ENCODE measurements at places on chromosomes 13 and 19. TPM values are rescaled to one million over a fixed set of nuclear protein-coding genes. Genes with fewer than 3 reads are reported as not detected.
A peak's percentile ranks its signal among the peaks of the same experiment; 100 is the strongest.

GRCh38 chr13:112895521-112896465 is 73.2 kb upstream of the MCF2L start:
- H3K4me3 ChIP-seq = no peak overlapping the region
- no peak for DNase-seq
- peaks cover 42% of the 10 kb centered on the region for H3K4me1 ChIP-seq

GRCh38 chr13:80339912-80340650 is 845 bp downstream of the SPRY2 start:
- H3K36me3 ChIP-seq = peaks cover 11% of the 10 kb centered on the region
- H3K27me3 ChIP-seq = peaks cover 2% of the 10 kb centered on the region
- H3K4me1 ChIP-seq = peaks cover 14% of the 10 kb centered on the region
- peak overlapping the region; percentile 93 for H3K4me3 ChIP-seq
- DNase-seq = peak; percentile 55

Gene GRIN2D
- total RNA-seq = 2.6 TPM

Gene ZNF560
- 0.79 TPM for total RNA-seq

Gene LENG9
- 1.2 TPM for total RNA-seq

DNA sequence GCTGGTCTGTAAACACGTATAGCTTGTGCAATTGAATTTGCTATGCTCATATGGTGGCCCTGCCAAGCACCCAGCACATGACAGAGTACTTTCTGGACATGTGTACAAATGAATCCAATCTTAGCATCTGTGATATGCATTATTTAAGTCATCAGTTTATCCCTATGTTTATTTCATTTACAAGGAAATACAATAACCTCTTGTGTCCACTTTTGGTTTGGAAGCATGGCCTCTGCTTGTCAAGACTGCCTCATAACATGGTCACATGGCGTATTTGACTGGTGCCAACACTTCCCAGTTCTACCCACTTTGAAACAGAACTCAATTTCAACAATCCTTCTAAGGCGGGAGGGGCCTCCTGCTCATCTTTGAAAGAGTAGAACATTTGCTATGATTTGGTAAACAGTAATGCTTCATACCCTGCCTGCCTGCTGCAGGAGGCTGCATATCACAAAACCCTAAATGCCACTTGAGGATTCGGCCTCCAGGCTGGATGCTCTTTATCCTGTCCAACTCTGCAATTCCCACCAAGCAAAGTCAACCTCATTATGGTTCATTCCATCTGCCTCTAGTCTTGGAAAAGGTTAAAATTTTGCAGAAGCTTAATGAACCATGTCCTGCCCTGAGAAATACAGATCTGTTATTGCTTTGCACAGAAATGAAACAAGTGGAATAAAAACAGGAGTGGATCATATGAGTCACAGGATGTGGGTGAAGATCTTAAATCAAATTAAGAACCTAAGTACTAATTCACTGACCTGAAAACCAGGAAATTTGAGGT is 151.3 kb downstream of the CYSLTR2 start:
- H3K27ac ChIP-seq = no peak overlapping the region
- H3K4me3 ChIP-seq = no peak overlapping the region
- H3K36me3 ChIP-seq = no peaks in the 10 kb centered on the region

Gene RASIP1
- total RNA-seq = 11.9 TPM

Gene SLC25A42
- total RNA-seq = 7.6 TPM

Gene ZNF320
- 28.8 TPM for total RNA-seq

- H3K27me3 ChIP-seq = no peaks in the 10 kb centered on the region
- peaks cover 61% of the 10 kb centered on the region for H3K36me3 ChIP-seq
- DNase-seq = no peak
- no peak overlapping the region for H3K4me3 ChIP-seq
These were observed 43.6 kb downstream of the ANKRD27 start for GRCh38 chr19:32631381-32631780.

DNA sequence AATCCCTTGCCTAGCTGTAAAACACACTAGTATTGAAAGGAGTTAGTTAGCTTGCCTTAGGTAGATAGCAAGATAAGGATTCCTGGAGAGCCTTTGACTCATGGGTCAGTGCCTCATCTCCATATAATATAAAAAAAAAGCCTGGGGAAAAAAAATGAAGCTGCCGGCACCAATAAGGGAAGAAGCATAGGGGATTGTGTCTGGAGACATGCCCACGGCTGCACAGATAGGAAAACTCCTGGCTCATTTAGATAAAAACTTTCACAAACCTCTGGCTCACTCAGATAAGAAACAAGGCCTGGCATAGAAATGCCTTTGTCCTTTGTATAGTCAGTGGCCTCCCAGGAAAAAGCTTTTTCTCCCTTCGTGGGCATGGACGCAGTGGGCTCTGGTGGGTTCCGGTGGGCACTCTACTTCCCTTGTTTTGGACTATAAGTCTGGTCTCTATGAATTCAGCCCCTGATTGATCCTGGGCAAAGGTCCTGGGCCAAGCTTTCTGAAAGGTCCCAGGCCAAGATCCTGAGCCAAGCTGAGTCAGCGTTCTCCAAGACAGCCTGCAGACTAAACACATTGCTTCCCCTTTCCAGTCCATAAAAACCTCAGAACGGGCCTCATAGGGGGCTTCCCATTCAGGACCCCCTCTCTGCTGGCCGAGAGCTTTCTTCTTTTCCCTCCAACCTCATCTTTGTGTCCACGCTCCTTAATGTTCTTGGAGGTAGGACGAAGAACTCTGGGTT is 4.9 kb upstream of the OR7A17 start:
- peaks cover 2% of the 10 kb centered on the region for H3K27me3 ChIP-seq
- no peak overlapping the region for H3K4me3 ChIP-seq
- no peaks in the 10 kb centered on the region for H3K36me3 ChIP-seq
- no peak for DNase-seq

Gene PLK5
- 0.66 TPM for total RNA-seq

Gene PSPN
- total RNA-seq = 1.1 TPM

- no peaks in the 10 kb centered on the region for H3K27me3 ChIP-seq
- DNase-seq = no peak
- H3K27ac ChIP-seq = no peak overlapping the region
- H3K4me3 ChIP-seq = no peak overlapping the region
These were observed 385.6 kb downstream of the IRS2 start for GRCh38 chr13:109400624-109401257.

Gene LRRC8E
- 0.40 TPM for total RNA-seq

Gene KHSRP
- total RNA-seq = 95.4 TPM

Gene ZNF285
- 14.8 TPM for total RNA-seq

GRCh38 chr19:50490411-50490811 is 13.8 kb upstream of the GARIN5A start:
- H3K4me3 ChIP-seq = no peak overlapping the region
- H3K36me3 ChIP-seq = peaks cover 7% of the 10 kb centered on the region
- DNase-seq = no peak
- H3K27ac ChIP-seq = no peak overlapping the region
- H3K27me3 ChIP-seq = peaks cover 34% of the 10 kb centered on the region

DNA sequence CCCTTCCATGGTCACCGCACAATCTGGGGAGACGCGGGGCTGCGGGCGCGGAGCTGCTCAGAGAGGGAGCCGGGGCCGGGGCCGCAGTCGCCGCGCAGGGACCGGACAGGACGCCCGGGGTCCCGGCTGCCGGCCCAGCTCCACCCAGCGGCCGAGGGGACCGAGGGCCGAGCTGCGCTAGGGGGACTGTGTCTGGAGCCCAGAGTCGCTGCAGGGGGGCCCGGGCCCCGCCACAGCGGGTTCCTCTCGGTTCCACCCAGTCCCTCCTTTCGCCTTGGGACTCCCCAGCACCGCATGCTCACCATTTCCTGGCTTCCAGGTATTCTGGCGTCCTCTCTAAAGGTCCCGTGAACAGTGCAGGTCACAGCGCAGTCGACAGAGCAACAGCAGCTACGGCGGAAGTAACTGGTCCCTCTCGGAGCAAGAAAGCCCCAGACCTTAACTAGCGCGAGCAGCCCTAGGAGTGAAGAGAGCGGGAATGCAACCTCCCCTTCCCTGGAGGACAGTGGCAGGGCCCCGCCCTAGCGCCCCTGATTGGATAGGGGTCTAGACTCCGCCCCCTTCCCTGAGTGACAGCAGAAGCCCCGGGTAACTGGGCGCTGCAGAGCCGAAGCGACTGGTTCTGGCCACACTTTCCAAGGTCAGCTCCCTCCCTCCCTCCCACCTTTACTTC is at the start of gene ZNF878:
Gene ZNF878, minus strand, starts transcription at position 465 of the 673 bp plus-strand sequence. Its CDS starts 160 bp downstream, at position 305.
- H3K27ac ChIP-seq = peak within 1 kb of the TSS; percentile 90
- H3K4me1 ChIP-seq = peaks cover 17% of the 10 kb centered on the region
- DNase-seq = peak; percentile 86
- peak within 1 kb of the TSS; percentile 70 for H3K4me3 ChIP-seq

Gene KLK1
- 0.50 TPM for total RNA-seq

- H3K27me3 ChIP-seq = no peaks in the 10 kb centered on the region
- DNase-seq = no peak
- no peak overlapping the region for H3K4me3 ChIP-seq
- H3K36me3 ChIP-seq = no peaks in the 10 kb centered on the region
These were observed 5.4 kb upstream of the ZNF98 start for GRCh38 chr19:22427547-22427946.

DNA sequence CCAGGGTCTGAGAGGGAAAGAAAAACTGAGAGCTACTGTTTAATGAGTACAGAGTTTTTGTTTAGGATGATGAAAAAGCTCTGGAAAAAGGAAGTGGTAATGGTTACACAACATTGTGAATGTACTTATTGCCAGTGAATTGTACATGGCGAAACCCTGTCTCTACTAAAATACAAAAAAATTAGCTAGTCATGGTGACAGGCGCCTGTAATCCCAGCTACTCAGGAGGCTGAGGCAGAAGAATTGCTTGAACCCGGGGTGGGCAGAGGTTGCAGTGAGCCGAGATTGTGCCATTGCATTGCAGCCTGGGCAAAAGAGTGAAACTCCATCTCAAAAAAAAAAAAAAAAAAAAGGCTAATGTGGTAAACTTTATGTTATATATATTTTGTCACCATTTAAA is 96.3 kb downstream of the VWA8 start:
- H3K27me3 ChIP-seq = no peaks in the 10 kb centered on the region
- H3K4me3 ChIP-seq = no peak overlapping the region
- H3K27ac ChIP-seq = no peak overlapping the region
- no peak for DNase-seq
- H3K36me3 ChIP-seq = peaks cover 3% of the 10 kb centered on the region
- H3K4me1 ChIP-seq = no peaks in the 10 kb centered on the region

GRCh38 chr19:32945260-32945659 is 26.5 kb downstream of the CEP89 start:
- no peaks in the 10 kb centered on the region for H3K27me3 ChIP-seq
- H3K36me3 ChIP-seq = peaks cover 72% of the 10 kb centered on the region
- H3K4me1 ChIP-seq = no peaks in the 10 kb centered on the region
- no peak for DNase-seq
- H3K27ac ChIP-seq = no peak overlapping the region

DNA sequence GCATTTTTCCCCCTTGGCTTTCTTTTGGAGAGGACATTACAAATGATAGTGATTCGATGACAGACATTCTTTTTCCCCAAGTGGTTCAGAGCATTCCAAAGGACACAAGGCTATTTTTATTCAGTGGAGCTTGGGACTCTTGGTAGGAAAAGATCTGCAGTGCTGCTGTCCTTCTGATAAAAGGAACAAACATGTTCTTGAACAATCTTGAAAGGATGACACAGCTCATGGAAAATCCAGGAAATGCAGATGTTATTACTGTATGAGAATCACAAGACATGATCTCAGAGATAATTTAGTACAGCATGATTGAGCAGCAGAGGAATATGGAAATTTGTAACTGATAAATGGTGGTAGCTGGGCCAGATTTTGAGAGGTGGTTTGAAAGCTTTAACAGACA is 96.2 kb upstream of the RFC3 start:
- H3K36me3 ChIP-seq = no peaks in the 10 kb centered on the region
- H3K4me1 ChIP-seq = no peaks in the 10 kb centered on the region
- H3K27ac ChIP-seq = peak overlapping the region; percentile 18
- no peaks in the 10 kb centered on the region for H3K27me3 ChIP-seq

Gene PGLYRP1
- not detected for total RNA-seq

Gene GPR180
- 19.4 TPM for total RNA-seq

Gene FXYD1
- total RNA-seq = 104 TPM

GRCh38 chr19:18761531-18762110 is 29.5 kb downstream of the COMP start:
- no peaks in the 10 kb centered on the region for H3K27me3 ChIP-seq
- no peak for DNase-seq
- peaks cover 81% of the 10 kb centered on the region for H3K36me3 ChIP-seq

Gene C1QTNF9B
- 0.22 TPM for total RNA-seq

- no peak overlapping the region for H3K4me3 ChIP-seq
- peaks cover 6% of the 10 kb centered on the region for H3K36me3 ChIP-seq
- no peaks in the 10 kb centered on the region for H3K27me3 ChIP-seq
- peaks cover 12% of the 10 kb centered on the region for H3K4me1 ChIP-seq
- H3K27ac ChIP-seq = peak overlapping the region; percentile 67
These were observed 13.2 kb downstream of the DNAJC15 start for GRCh38 chr13:43036351-43037250.

Gene LILRB4
- 3.5 TPM for total RNA-seq

DNA sequence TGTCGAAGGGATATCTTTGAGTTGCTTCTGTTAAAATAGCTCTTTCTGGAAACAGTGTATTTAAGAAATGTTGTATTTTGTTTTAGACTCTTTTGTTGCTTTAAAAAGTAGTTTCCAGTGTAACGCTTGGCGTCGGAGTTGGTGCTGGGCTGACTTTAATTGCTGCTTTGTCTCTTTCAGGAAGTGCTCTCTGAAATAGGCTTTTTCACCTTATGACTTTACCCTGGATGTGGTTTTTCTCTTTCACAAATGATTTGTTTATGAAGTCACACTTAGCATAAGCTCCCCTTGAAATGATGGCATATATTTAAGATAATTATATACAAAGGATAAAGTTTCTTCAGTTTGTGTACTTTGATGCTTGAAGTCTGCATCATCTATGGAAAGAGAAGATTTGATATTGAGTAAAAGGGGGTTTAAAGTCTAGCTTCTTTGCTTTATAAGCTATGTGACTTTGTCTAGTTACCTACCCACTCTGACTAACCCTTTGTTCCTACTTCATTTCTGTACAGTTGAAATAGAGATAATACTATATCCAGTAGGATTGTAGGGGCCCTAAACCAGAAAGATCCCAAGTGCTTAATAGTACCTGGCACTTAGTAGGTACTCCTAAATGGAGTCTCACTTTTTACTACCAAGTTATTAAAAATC is at the start of gene GPR18:
Gene GPR18, minus strand, starts transcription at position 170 of the 651 bp plus-strand sequence. CDS start 2,507 bp downstream, outside the sequence.
- DNase-seq = no peak
- no peaks in the 10 kb centered on the region for H3K36me3 ChIP-seq
- no peak within 1 kb of the TSS for H3K27ac ChIP-seq

Gene PGLYRP2
- total RNA-seq = not detected

DNA sequence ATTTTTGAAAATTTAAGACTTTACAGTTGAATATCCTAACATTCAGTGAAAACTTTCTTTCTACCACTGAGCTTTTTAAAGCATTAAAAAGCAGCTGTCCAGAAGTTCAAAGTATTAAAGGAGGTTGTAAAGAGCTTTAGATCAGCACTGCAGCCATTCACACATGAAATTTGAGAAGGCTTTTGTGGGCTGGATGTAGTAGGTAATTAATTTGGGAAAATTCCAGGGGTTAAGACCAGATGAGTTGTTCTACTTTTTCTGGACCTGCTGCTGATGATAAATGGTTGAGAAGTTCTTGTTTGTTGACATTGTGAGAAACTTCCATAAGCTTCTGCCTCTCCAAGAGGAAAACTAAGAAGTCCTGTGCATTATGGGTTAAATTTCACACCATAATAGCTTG is 1779.6 kb upstream of the PRR20A start:
- no peak for DNase-seq
- H3K4me3 ChIP-seq = no peak overlapping the region
- no peaks in the 10 kb centered on the region for H3K27me3 ChIP-seq
- H3K4me1 ChIP-seq = no peaks in the 10 kb centered on the region

All from spinal cord (tissue), 10 donors.